ENCODE measurements at places on chromosomes 12 and 14.

- peak; percentile 17 for DNase-seq
Observed at GRCh38 chr12:113098441-113099028, 37.0 kb downstream of the RASAL1 start.

GRCh38 chr12:108827941-108828340, 29.4 kb downstream of the SSH1 start:
- no peak for DNase-seq

DNA sequence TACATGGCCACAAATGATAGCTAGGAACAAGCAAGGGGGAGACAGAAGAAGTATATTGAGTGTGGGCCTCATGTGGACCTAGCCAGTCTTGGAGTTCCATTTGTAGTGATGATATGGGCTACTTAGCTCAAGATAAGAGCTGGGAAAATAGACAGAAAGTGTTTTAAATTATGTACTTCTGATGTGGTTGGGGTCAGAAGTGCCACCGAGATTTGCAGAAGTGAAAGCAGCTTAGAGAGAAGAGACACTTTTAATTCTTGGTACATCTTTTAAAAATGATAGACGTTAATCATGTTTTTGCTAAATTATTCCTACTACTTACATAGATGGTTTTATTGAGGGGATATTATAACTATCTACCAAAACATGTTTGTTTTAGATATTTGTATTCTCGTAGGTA, 198.3 kb upstream of the PDZRN4 start:
- no peak for DNase-seq

DNA sequence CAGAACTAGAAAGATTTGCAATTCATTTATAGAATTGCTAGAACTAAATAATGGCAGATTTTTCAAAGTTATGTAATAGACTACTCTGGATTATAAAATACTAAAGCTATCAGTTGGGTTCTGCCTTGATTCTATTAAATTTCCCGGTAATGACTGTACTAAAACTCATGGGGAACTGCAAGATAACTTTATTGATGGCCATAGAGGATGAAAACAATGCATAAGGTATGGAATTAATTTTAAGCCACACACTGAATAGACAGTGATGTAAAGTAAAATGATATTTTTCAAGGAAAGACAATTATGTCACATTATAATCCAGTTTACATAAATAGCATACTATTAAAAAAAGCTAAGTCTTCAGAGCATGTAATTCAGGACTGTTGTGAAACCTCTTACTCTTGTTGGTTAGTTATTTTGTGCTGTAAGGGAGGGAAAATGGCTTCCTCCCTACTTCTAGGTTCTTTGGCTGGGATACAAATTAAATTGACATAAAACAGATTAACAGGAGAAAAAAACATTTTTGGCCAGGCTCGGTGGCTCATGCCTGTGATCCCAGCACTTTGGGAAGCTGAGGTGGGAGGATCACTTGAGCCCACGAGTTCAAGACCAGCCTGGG, 134.4 kb upstream of the AMIGO2 start:
- DNase-seq, result no peak

DNA sequence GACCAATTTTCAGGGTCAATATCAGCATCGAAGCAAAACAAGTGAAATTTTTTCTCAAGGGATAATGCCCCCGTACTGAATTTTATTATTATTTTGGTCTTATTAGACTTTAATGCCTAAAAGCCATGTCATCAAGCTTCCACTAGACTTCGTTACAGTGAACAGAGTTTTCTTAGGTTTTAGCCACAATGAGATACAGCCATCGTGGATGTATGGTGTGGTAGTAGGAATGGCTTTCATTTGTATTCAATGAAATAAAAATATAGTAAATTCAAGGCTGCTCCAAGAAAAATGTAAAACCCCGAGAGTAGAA, 11.7 kb downstream of the TAOK3 start:
- no peak for DNase-seq

- DNase-seq, result no peak
Observed at GRCh38 chr12:98763656-98764055, 118.6 kb downstream of the APAF1 start.

DNA sequence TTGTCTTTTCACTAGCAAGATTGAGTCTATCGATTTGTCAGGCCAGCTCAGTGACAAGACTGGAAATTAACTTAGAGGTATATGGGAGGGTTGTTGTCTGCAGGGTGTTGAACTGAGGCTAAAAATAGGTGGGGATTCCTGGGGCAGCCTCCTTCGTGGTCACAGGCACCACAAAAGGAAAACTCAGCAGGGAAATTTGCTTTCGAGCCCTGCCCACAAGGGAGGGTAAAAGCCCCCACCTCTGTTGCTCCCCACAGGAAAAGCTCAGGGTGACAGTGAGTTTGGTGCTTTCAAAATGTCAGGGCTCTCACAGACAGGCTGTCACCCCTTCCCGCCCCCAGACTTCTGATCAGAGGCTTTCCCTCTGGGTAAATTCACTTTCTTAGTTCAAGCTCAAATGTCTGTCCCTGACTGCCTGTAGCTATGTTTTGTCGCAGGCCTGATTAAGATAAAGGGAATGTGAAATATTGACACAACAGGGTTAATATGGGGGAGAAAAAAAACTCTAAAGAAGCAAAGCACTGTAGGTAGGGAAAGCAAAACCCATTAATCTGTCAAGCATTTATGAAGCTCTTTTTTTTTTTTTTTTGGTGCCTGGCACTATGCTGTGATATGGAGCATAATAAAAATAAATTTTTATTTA, 11.7 kb upstream of the NFKBIA start:
- peak; percentile 36 for DNase-seq

GRCh38 chr12:79059557-79059956, 195.0 kb downstream of the SYT1 start:
- no peak for DNase-seq

GRCh38 chr14:74785056-74785613, 22.0 kb downstream of the YLPM1 start:
- no peak for DNase-seq
